ENCODE measurements at places on chromosomes 5 and 9.

GRCh38 chr5:135053278-135053677 is 19.2 kb upstream of the PITX1 start:
- no peak for DNase-seq

DNA sequence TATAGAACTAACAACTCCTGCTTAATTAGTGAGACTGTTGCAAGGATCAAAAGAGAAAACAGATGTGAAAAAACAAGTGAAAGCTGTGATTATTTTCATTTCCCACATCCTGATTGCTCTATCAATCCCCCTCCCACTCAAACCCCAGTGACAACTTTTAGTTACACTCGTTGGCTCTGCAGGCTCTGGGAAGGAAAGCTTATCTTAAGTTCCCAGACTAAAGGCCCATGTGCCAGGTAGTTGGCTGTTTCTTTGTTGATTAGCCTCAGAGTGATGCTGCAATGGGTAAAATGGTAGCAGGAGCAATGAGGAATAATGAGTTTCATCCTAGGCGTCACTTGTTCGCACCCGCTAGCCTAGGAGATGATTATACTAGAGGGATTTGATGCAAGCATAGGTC is 133.3 kb upstream of the IFNE start:
- no peak for DNase-seq

DNA sequence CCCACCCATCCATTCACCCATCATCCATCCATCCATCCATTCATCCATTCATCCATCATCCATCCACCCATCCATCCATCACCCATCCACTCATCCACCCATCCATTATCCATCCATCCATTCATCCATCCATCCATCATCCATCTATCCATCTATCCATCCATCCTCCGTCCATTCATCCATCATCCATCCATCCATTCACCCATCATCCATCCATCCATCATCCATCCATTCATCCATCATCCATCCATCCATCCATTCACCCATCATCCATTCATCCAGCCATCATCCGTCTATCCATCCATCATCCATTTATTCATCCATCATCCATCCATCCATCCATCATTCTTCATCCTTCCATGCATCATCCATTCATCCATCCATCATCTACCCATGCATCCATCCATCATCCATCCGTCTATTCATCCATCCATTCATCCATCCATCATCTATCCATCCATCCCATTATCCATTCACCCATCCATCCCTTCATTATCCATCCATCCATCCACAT is 10.1 kb downstream of the ASS1 start:
- DNase-seq = no peak

DNA sequence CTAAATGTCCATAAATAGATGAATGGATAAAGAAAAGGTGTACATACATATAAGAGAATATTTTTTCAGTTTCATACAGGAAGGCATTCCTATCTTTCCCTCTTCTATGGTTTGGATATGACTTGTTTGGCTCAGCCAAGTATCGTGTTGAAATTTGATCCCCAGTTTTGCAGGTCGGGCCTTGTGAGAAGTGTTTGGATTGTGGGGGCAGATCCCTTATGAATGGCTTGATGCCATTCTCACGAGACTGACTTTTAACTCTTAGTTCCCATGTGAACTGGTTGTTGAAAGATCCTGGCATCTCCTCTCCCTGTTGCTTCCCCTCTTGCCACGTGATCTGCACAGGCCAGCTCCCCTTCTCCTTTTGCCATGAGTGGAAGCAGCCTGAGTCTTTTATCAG is 421.1 kb upstream of the FTMT start:
- DNase-seq = no peak

DNA sequence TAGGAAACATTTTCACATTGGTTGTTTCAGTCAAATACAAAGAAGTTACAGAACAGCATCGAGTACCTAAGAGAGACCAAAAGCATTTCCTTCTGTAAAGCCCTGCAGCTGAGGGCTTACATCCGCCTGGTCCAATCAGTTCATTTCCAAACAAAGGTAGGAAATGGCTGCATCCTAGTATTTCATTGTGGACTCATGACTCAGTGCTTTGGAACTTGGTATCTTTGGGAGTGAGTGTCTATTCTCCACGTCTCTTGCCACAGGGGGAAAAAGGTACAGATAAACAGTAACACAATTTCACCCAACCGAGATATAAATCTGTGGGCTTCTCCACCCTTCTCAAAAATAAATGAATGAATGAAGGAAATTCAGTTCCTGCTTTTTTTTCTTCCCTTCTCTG is 75.4 kb downstream of the NFIB start:
- peak; percentile 1 for DNase-seq

GRCh38 chr9:99947395-99947794 is 40.9 kb downstream of the STX17 start:
- no peak for DNase-seq

- peak; percentile 51 for DNase-seq
Observed at GRCh38 chr5:131262953-131263541, 806 bp upstream of the CDC42SE2 start.

DNA sequence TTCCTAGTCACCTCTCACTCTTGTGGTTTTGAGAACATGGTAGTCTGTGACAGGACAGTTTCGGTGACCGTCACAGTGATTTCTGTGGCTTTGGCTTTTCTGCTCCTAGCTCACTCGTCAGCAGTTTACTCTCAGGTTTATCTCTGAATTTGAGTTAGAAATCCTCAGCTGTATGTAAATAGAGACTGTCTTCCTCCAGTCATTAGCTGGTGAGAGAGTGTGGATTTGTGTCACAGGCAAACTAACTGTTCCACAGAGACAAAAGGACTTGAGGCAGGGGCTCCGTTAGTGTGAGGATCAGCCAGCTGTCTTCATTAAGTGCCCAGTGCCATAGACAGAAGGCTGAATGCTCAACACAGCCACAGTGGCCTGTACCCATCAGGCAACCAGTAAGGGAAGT is 131.4 kb downstream of the CD180 start:
- DNase-seq = no peak

DNA sequence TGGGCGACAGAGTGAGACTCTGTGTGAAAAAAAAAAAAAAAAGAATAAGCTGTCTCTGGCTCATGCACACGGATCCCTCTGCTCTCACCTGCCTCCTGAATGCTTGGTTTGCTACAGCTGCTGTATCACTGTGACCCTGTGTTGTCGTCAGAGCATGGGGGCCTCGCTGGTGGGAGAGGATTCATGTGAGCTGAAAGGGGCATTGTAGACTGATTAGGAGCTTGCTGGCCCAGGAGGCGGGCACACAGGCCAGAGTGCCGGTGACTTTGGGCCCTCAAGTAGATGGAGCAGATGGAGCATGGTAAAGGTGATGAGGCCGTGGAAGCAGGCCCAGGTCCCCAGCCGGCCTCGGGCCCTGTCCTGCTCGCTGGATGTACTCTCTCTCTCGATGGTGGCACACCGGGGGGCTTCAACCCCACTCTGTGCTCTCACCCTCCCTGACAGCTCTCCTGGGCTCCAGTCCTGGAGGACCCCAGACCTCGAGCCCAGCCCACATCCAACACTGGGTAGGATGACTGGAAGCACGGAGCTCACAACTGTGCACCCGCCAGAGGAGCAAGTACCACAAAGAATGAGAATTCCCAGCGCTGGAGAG is 7.1 kb downstream of the FLT4 start:
- DNase-seq = no peak

- DNase-seq = no peak
Observed at GRCh38 chr9:94490465-94490864, 64.4 kb upstream of the PCAT7 start.

- no peak for DNase-seq
Observed at GRCh38 chr9:21324047-21324446, 11.2 kb downstream of the KLHL9 start.

DNA sequence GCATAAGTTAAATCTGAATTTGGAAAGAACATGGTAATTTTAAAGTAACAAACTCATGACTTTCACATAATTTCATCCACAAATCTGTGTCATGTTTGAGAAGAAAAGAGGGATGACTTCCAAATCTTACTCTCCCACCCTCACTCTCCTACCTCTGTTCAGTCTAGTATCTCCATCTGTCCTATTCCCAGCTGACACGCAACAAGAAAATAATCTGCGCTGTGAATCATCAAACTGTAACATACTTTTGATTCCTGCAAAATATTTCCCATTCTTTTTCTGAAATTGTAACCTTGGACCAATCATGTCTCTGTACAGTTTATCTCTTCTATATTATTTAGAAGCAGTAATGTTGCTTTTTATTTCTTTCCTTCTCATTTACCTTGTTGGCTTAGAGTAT is 91.4 kb downstream of the SLC12A2 start:
- DNase-seq = peak; percentile 36

GRCh38 chr9:22379272-22379671 is 67.4 kb upstream of the DMRTA1 start:
- DNase-seq = no peak

GRCh38 chr5:62569470-62569869 is 9.1 kb upstream of the LRRC70 start:
- DNase-seq = no peak

DNA sequence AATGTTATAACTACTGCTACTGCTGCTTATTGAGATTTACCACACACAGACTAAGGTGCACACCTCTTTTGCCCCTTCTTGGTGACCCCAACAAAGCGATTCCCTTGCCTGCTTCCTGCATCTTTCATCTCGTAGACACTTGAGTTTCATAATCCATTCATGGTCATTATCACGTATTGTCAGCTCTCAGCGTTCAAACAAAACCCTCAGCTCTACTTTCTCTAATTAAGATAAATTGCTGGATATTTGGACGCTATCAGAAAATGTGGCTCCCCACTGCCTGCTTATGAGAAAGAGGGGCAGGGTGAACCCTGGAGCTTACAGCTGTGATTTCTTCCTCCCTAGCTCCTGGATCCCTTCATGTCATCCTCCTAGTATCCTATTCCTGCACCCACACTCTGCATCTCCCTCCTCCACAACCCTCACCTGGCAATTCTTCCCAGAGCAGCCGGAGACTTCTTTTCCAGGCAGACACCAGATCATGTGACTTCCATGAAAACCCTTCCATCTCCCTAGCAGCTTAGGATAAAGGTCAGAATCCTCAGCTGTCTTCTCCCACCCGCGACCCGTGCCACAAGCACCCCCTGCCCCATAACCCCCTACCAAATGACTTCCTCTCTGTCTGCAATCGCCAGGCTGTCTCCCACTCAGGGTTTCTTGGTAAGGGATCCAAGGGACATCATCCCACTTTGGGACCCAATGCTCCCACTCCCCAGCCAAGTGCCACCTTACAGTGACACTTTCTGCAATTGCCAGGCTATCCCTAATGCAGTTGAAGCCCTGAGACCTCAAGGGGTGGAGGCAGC is 146.5 kb downstream of the NSG2 start:
- DNase-seq = no peak

GRCh38 chr5:124572971-124573370 is 173.5 kb downstream of the ZNF608 start:
- DNase-seq = no peak

DNA sequence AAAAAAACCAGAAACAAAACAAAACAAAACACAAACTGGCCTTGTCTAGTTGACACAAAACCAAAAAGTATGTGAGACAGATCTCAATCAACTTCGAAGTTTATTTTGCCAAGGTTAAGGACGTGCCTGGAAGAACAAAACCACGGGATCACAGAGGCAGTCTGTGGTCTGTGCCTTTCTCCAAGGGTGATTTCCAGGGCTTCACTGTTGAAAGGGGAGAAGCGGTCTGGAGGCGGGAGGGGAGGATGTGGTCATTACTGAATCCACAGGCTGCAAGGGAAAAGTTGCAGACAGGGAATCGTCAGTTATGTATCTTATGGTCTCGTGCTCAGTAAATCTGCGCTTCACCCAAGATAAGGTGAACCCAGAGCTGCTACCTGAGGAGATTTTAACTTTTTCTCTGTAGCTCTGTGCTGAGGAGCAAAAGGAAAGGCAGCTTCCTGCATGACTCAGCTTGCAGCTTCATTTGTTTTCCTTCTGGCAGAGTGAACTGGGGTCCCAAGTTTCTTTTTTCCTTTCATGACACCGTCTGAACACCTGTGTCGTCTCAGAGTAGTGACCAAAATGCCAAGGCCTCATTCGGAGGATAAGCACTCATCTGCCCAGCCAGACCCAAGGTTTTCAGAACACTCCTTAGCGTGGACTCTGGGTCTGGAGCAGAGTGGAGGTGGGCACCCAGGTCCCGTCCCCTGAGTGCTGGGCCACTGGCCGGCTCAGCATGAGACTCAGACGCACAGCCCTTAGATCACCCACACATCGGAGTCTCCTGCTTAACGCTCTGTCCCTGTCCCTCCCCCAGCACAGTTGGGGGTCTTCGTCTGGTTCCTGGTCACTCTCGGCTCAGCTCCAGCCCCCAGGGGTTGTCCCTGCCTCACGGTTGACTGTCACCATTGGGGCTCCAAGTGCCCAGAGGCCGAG is 25.9 kb downstream of the ROPN1L start:
- no peak for DNase-seq

DNA sequence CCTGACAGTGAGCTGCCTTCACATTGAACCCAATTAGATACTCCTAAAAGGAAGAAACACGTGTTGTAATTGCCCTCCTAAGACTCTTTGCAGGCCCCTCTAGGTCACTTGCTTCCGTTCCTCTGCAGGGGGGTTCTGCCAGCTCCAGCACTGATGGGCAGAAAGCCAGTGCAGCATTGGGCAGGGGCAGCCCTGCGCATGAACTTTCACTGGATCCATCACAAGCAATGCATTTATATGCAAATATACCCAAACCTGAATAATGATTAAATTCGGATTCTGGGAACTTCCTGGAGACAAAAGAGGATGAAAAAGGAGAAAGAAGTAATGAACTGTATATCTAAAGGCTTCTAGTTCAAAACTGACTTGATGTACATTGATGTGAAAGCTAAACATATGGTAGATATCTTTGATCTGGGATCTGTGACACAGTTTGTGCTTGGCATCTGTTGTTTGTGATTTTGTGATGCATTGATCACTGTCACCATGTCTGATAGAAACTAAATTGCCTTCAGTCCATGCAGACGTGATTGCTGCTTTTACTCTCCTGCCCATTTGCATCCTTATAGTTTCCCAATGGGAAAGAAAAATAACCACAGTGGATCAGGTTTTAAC is 313.4 kb downstream of the DEPDC1B start:
- DNase-seq = no peak

DNA sequence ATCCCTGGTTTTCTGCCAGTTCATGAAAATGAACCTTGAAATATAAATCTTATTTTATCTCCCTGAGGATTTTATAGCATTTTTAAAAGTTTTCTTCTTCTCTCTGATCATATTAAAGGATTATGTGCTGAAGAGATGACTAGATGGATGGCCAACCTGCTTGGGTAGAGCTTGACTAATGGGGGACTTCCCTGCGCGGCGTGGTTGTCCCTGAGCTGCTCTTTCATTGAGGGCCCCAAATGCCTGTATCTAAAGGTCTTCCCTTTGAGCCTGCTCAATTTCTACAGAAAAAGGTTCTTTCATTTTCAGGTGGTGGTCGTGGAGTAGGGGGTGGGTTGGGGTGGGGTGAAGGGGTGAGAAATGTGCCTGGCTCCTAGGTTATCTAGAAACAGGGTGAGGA is 20.5 kb upstream of the CDKN2AIPNL start:
- no peak for DNase-seq

- no peak for DNase-seq
Observed at GRCh38 chr9:20962536-20963225, 68.8 kb downstream of the HACD4 start.

GRCh38 chr5:165201771-165202518 is 1696.5 kb downstream of the MAT2B start:
- no peak for DNase-seq

All from SW 1271 (cell line).